ENCODE measurements at places on chromosomes 5 and 9. TPM values are rescaled to one million over a fixed set of nuclear protein-coding genes. Genes with fewer than 3 reads are reported as not detected.

The GRIN1 gene
- 16.2 TPM for total RNA-seq

The UBLCP1 gene
- 31.2 TPM for total RNA-seq

DNA sequence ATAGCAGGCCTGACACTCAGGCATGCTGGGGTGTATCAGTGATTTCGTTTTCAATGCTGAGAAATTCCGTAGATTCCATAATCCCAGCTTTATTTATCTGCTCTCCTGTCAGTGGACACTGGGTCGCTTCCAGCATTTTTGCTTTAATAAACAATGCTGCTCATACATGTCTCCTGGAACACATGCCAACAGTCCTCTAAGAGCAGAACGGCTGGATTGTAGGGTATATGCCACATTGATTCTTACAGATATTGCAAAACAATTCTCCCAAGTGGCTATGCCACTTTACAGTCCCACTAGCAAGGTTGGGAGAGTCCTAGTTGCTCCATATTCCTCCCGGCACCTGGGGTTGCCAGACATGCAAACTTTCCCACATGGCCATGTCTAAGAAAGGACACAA lies 81.9 kb downstream of the RAPGEF1 start:
- no peak overlapping the region for H3K27ac ChIP-seq
- no peaks in the 10 kb centered on the region for H3K36me3 ChIP-seq
- no peak for DNase-seq
- H3K27me3 ChIP-seq, result no peaks in the 10 kb centered on the region
- no peak overlapping the region for H3K4me3 ChIP-seq

DNA sequence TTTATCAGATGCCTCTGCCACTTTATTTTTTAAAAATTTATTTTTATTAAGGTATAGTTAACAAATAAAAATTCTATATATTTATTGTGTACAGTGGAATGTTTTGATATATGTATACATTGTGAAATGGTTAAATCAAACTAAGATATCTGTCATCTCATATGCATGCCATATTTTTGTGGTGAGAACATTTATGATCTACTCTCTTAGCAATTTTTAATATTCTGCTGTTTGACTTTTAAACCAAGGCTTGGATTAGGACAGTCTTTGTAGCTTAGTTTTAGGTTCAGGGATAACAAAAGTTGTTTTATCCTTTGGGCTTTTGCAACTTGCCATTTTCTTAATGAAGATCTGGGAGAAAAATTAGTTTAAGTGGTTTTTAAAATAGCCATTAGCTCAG lies 46.0 kb upstream of the CDKN2B start:
- H3K4me1 ChIP-seq, result no peaks in the 10 kb centered on the region
- no peak for DNase-seq
- H3K27ac ChIP-seq, result no peak overlapping the region
- H3K27me3 ChIP-seq, result no peaks in the 10 kb centered on the region
- H3K36me3 ChIP-seq, result no peaks in the 10 kb centered on the region
- no peak overlapping the region for H3K4me3 ChIP-seq

- DNase-seq, result no peak
- H3K4me3 ChIP-seq, result no peak overlapping the region
- no peak overlapping the region for H3K27ac ChIP-seq
- no peaks in the 10 kb centered on the region for H3K36me3 ChIP-seq
Measured at GRCh38 chr5:160315968-160316367, 3.6 kb upstream of the CCNJL start.

The KCNT1 gene
- 14.7 TPM for total RNA-seq

- H3K27ac ChIP-seq, result no peak overlapping the region
- H3K4me3 ChIP-seq, result no peak overlapping the region
- H3K27me3 ChIP-seq, result no peaks in the 10 kb centered on the region
- DNase-seq, result no peak
- H3K4me1 ChIP-seq, result no peaks in the 10 kb centered on the region
Measured at GRCh38 chr5:178507151-178507932, 82.9 kb downstream of the COL23A1 start.

GRCh38 chr9:78857373-78858225 lies 560.7 kb downstream of the PSAT1 start:
- no peak overlapping the region for H3K27ac ChIP-seq
- no peaks in the 10 kb centered on the region for H3K4me1 ChIP-seq
- no peak overlapping the region for H3K4me3 ChIP-seq
- no peaks in the 10 kb centered on the region for H3K27me3 ChIP-seq
- no peak for DNase-seq
- no peaks in the 10 kb centered on the region for H3K36me3 ChIP-seq

GRCh38 chr5:95068289-95068910 lies 216.5 kb downstream of the MCTP1 start:
- no peak overlapping the region for H3K27ac ChIP-seq
- no peaks in the 10 kb centered on the region for H3K36me3 ChIP-seq
- DNase-seq, result no peak
- H3K4me3 ChIP-seq, result no peak overlapping the region

The HTR4 gene
- total RNA-seq, result 6.6 TPM

DNA sequence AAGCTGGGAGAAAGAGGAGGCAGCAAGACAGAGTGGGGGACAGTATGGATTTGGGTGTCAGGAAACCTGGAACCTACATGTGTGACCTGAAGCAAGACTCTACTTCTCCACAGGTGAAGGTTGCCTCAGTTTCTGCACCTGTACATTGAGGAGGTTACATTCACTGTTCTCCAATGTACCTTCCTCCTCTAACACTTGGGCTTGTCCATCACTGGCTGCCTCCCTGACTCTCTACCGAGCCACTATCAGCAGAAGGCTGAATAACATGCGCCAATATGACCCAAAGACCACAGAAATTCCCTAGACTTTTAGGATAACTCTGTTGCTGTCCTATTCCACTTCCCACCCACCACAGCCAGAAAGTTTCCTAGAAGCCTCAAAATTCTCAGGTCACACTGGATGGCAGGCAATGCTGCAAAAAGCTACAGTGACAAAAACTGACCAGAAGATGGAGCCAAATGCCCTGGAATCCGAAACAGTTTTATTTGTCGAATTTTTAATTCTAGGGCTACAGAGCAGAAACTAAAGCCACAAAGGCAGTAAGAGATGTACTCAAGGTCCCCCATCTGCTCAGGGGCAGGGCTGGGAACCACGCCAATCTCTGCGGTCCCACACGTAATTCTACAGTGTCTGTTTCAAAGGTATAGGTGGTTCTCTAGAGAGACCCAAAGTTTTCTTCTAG lies 64.4 kb downstream of the FAM114A2 start:
- peak; percentile 51 for DNase-seq
- no peaks in the 10 kb centered on the region for H3K36me3 ChIP-seq
- no peaks in the 10 kb centered on the region for H3K4me1 ChIP-seq
- H3K27me3 ChIP-seq, result no peaks in the 10 kb centered on the region
- no peak overlapping the region for H3K4me3 ChIP-seq

DNA sequence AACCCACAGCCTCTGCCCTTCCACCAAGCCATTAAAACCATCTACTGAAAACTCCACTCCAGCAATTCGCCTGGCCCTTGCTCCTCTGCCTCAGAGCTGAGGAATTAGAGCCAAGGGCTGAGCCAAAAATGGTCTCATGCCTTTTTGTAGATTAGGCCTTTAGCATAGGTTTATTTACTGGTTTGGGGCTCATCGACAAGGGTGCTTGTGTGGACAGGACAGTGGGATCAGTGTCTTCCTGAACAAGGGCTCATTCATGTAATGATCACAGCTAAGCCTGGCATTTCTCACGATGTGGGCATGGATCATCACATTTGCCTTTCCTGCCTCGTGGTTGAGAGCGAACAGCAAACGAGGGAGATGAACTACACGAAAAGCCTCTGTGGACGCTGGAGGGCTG lies 59.2 kb upstream of the PHF24 start:
- H3K27ac ChIP-seq, result no peak overlapping the region
- H3K4me1 ChIP-seq, result peaks cover 6% of the 10 kb centered on the region
- peaks cover 8% of the 10 kb centered on the region for H3K27me3 ChIP-seq
- DNase-seq, result peak; percentile 47
- H3K4me3 ChIP-seq, result no peak overlapping the region

- H3K4me3 ChIP-seq, result no peak overlapping the region
- H3K27ac ChIP-seq, result no peak overlapping the region
- no peaks in the 10 kb centered on the region for H3K36me3 ChIP-seq
- H3K27me3 ChIP-seq, result no peaks in the 10 kb centered on the region
Measured at GRCh38 chr5:97737608-97738007, 554.6 kb upstream of the RIOK2 start.

The PCDHB2 gene
- 5.8 TPM for total RNA-seq

DNA sequence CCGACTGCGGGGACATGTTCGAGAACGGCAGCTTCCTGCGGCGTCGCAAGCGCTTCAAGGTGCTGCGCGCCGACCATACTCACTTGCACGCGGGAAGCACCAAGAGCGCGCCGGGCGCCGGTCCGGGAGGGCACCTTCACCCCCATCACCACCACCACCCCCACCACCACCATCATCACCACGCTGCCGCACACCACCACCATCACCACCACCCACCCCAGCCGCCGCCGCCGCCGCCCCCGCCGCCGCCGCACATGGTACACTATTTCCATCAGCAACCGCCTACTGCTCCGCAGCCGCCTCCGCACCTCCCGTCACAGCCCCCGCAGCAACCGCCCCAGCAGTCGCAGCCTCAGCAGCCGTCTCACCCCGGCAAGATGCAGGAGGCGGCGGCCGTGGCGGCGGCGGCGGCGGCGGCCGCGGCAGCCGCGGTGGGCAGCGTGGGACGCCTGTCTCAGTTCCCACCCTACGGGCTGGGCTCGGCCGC lies 514 bp downstream of the FOXB2 start:
- H3K27me3 ChIP-seq, result peaks cover 99% of the 10 kb centered on the region
- no peaks in the 10 kb centered on the region for H3K36me3 ChIP-seq
- H3K4me1 ChIP-seq, result peaks cover 56% of the 10 kb centered on the region
- H3K4me3 ChIP-seq, result no peak overlapping the region

DNA sequence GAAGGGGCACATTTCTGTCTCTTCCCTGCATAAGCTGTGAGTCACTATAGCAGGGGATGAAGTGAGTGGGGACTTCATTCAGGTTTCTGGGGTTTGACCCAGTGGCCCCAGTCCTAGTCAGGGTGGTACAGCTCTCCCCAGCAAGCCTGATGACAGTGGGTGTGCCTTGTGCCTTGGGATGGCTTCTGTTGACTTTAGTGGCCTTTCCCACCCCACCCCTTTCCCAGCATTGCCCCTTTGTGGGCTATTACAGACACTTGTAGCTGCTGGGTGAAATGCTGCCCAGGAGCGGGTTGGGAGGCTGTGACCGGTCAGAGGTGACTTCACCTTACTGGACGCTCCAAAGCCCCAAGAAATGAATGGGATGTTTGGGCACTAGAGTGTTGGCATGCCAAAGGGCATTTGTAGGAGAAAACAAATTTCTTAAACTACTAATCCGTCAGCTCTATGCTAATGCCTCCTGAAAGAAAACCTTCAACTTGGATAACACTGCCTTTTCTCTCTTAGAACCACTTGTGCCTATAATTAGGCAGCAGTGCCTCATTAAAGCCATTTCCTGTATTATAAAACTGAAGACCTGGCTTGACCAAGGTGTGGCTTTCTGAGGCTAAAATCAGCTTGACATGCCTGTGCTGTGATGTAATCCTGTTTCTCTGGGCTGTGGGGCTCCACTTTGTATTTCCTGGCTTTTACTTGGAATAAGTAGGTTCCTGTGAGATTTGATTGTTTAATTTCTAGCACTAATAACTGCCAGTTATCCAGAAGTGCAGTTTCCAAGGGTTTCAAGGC lies 119.0 kb upstream of the SLC25A48 start:
- no peaks in the 10 kb centered on the region for H3K4me1 ChIP-seq
- no peak overlapping the region for H3K27ac ChIP-seq
- DNase-seq, result no peak
- no peaks in the 10 kb centered on the region for H3K36me3 ChIP-seq
- no peaks in the 10 kb centered on the region for H3K27me3 ChIP-seq

- peaks cover 2% of the 10 kb centered on the region for H3K27me3 ChIP-seq
- peaks cover 4% of the 10 kb centered on the region for H3K36me3 ChIP-seq
- peaks cover 7% of the 10 kb centered on the region for H3K4me1 ChIP-seq
- no peak overlapping the region for H3K4me3 ChIP-seq
- DNase-seq, result no peak
- no peak overlapping the region for H3K27ac ChIP-seq
Measured at GRCh38 chr5:160310140-160310539, 2.2 kb downstream of the CCNJL start.

The ARHGEF28 gene
- total RNA-seq, result 13.6 TPM

DNA sequence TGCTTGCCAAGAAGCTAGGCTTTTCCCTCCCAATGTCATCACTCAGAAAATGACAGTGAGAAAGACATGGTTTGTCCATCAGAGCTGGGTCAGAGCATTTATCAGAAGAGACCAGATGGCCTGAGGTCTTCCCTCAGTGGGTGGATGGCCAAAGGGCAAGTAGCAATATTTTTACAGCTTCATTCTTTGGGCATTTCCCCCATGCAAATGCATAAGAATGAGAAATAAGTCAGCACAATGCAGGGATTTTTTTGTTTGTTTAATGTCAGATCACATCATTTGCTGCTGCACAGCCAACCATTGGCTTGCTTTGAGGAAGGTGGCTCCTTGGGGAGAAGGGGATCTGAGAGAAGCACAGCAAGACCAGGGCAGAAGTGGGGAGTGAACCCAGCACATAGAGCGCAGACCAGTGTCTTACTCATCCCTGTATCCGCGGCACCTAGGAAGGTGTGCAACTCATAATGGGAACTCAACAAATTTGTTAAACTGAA lies 209.6 kb downstream of the SEMA6A start:
- H3K27me3 ChIP-seq, result no peaks in the 10 kb centered on the region
- H3K36me3 ChIP-seq, result no peaks in the 10 kb centered on the region
- H3K4me1 ChIP-seq, result peaks cover 19% of the 10 kb centered on the region
- H3K27ac ChIP-seq, result no peak overlapping the region

The TRIM36 gene
- total RNA-seq, result 50.3 TPM

The AQP3 gene
- total RNA-seq, result 0.50 TPM

DNA sequence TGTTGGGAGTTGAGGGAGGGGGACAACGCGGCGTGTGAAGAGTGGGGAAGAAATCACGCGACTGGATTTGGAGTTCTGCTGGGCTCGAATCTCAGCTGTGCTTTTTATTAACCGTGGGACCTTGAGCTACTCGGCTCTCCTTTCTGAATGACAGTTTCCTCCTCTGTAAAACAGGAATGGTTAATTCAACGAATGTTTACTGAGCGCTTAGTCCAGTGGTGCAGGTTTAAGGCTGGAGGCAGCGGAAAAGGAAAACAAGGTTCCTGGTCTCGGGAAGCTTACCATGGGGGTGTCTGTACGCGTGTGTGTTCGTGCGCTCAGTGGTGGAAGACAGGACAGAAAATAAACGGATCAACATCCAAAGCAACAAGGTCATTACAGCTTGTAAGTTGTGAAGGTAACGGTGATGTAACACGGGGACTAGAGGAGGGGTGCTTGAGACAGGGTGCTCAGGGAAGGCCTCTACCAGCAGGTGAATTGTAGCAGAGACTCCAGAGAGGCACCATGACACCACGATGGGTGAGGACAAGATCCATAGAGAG lies 277 bp downstream of the EIF4E1B start:
- H3K27me3 ChIP-seq, result peaks cover 68% of the 10 kb centered on the region
- H3K27ac ChIP-seq, result no peak overlapping the region
- H3K4me3 ChIP-seq, result peak overlapping the region; percentile 44
- H3K36me3 ChIP-seq, result peaks cover 7% of the 10 kb centered on the region
- DNase-seq, result no peak
- H3K4me1 ChIP-seq, result peaks cover 18% of the 10 kb centered on the region

- no peak overlapping the region for H3K27ac ChIP-seq
- peaks cover 44% of the 10 kb centered on the region for H3K36me3 ChIP-seq
- no peaks in the 10 kb centered on the region for H3K27me3 ChIP-seq
- H3K4me1 ChIP-seq, result peaks cover 31% of the 10 kb centered on the region
Measured at GRCh38 chr5:138925090-138925635, 50.0 kb upstream of the LRRTM2 start.

GRCh38 chr9:92429836-92430235 lies 5.6 kb upstream of the OMD start:
- H3K36me3 ChIP-seq, result no peaks in the 10 kb centered on the region
- H3K4me1 ChIP-seq, result no peaks in the 10 kb centered on the region
- H3K27me3 ChIP-seq, result no peaks in the 10 kb centered on the region
- no peak overlapping the region for H3K4me3 ChIP-seq
- DNase-seq, result no peak
- H3K27ac ChIP-seq, result no peak overlapping the region

- no peaks in the 10 kb centered on the region for H3K27me3 ChIP-seq
- H3K27ac ChIP-seq, result no peak overlapping the region
- no peaks in the 10 kb centered on the region for H3K36me3 ChIP-seq
- no peak for DNase-seq
- peaks cover 3% of the 10 kb centered on the region for H3K4me1 ChIP-seq
Measured at GRCh38 chr9:128862401-128862851, 19.3 kb downstream of the KYAT1 start.

Measured in spinal cord (tissue), 10 donors.